Esophagus muscularis mucosa (tissue), 4 donors: ENCODE measurements at places on chromosomes 7 and 10. TPM values are rescaled to one million over a fixed set of nuclear protein-coding genes. Genes with fewer than 3 reads are reported as not detected.

Gene SFTPA2
- total RNA-seq, result 8.3 TPM

Gene HPSE2
- total RNA-seq, result 32.3 TPM

Gene TSPAN13
- total RNA-seq, result 7.5 TPM

Gene AFAP1L2
- total RNA-seq, result 18.5 TPM

- no peak for DNase-seq
These were observed at the start of gene PROSER2 for GRCh38 chr10:11823122-11823988. Gene PROSER2 (plus strand): TSS chr10:11823356. CDS start chr10:11852078, 28,722 bp downstream.

DNA sequence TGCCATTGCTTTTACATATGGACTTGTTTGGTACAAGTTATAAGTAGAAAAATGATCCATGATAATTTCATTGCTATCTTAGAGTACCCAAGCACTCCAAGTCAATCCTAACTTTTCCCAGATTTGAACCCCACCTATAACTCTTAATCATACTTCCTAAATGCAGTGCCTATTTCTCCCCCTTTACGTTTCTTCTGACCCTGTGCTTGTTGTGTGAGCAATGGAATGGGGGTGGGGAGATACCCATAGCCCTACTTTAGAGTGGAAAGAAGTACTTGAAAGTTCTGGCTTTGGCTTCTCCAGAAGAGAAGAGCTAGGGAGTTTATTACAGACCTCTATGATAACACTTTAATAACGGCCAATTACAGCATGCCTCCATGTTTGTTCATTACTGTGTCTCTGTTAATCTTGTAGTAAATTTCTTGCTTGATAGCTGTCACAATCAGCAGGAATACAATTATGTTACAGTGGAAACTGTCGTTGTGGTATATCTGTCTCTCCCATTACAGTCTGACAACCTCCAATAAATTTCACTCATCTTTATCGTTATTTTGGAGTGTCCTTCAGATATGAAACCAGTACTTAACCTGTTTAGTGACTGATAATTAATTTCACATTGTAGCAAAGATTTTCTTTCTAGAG is 34.0 kb downstream of the CNPY1 start:
- no peak for DNase-seq

- DNase-seq, result no peak
These were observed 108.6 kb upstream of the ARID5B start for GRCh38 chr10:61792921-61793320.

- no peak for DNase-seq
These were observed 126.9 kb upstream of the EFCAB10 start for GRCh38 chr7:105707967-105708762.

- DNase-seq, result no peak
These were observed 209.1 kb downstream of the CREB5 start for GRCh38 chr7:28621369-28621841.
